ENCODE measurements at places on chromosomes 3 and 15. TPM values are rescaled to one million over a fixed set of nuclear protein-coding genes. Genes with fewer than 3 reads are reported as not detected.

- DNase-seq = peak; percentile 80
These were observed 22.5 kb downstream of the ANXA2 start for GRCh38 chr15:60375306-60375705.

GRCh38 chr15:25711164-25711563 lies 152.0 kb downstream of the ATP10A start:
- no peak for DNase-seq

GRCh38 chr15:31525988-31526665 lies 199.5 kb downstream of the KLF13 start:
- no peak for DNase-seq

Gene ADGRG7
- polyA plus RNA-seq = not detected

DNA sequence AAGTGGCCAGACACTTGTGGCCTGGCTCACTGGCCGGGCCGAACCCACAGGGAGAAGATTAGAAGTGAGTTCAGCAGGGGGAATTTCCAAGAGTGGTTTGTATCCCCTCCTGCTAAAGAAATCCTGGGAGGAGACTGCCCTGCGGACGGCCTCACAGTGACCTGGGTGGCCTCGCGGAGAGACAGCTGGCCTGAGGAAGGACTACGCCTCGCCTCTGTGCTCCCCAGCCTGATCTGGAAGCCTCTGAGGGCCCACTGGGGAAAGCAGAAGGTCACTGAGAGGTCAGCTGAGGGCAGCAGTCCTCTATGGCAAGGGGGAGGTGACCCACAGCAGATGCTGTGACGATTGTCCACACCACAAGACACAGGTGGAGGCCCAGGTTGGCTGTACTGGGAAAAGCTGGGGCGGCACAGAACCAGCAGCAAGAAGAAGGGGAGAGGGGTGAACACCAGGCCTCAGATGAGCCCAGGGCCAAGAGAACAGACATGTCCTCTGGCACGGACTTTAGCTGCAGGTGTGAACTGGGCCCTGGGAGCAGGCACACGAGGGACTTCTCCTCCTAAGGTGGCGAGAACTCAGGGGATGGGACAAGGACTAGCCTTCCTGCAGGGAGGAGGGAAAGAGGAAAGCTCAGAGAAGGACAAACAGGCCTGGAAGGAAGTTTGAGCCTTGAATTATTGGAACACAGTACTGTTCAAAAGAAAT lies 37.2 kb upstream of the DLG1 start:
- DNase-seq = no peak

Gene P2RY12
- 3.1 TPM for polyA plus RNA-seq

Gene ADIPOQ
- polyA plus RNA-seq = not detected

GRCh38 chr15:38698254-38698653 lies 133.6 kb upstream of the RASGRP1 start:
- no peak for DNase-seq

GRCh38 chr15:67118808-67119207 lies 53.4 kb downstream of the SMAD3 start:
- no peak for DNase-seq

GRCh38 chr3:16550305-16550675 lies 36.8 kb upstream of the RFTN1 start:
- DNase-seq = no peak

GRCh38 chr15:31169558-31169957 lies 68.0 kb upstream of the TRPM1 start:
- no peak for DNase-seq

Gene TIMP4
- 9.1 TPM for polyA plus RNA-seq

DNA sequence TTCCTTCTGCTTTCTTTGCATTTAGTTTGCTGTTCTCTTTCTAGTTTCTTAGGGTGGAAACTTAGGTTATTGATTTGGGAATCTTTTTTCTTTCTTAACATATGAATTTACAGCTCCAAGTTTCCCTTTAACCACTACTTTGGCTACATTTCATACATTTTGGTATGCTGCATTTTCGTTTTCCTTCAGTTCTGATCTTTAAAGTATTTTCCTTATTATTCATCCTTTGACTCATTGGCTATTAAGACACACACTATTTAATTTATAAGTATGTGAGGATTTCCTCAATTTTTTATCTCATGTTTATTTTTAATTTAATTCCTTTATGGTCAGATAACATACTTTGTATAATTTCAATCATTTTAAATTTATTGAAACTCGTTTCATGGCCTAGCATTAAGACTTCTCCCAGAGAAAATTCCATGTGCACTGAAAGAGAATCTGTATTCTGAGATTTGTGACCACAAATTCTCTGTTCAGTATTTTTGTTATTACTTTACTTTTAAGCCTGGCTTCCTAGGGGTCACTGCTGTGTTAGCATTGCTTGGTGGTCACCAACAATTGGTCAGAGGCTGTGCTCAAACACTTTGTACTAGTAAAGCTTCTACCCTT lies 87.7 kb downstream of the CFAP20DC start:
- DNase-seq = no peak

DNA sequence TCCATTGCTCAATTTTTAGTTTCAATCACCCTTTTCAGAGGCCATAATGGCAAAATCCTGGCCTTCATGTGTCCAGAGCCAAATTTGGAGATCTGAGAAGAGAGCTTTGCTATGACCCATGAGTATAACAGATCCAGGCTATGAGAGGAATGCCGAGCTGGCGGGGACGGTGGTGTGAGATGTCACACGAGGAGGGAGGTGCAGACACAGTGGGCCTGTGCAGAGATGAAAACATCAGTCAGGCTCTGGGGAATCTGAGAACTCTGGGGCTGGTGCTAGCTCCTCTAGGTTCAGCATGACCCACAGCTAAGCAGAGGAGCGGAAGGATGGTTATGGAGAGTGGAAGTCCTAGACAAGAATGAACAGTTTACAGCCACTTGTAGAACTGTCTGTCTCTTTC lies 398.3 kb upstream of the ATP10A start:
- no peak for DNase-seq

- no peak for DNase-seq
These were observed 39.5 kb upstream of the ZBTB20 start for GRCh38 chr3:115186351-115187148.

DNA sequence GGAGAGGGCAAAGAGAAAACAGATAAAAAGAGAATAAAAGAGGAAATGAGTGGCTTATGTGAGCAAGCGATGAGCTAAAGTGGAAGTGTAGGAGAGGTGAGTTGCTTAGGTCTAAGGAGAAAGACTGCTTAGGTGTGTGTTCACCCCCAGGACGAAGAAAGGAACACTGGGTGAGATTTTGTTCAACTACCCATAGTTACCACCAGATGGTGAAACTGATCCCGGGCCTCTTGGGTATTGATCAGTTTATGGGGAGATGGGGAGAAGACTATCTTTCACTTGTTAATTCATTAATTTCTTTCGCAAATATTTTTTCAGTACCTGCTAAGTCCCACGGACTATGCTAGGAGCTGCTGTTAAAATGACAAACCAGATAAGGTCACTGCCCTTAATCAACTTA lies 33.9 kb downstream of the GAP43 start:
- no peak for DNase-seq

- no peak for DNase-seq
These were observed 110.4 kb upstream of the CTNNB1 start for GRCh38 chr3:41088882-41089281.

DNA sequence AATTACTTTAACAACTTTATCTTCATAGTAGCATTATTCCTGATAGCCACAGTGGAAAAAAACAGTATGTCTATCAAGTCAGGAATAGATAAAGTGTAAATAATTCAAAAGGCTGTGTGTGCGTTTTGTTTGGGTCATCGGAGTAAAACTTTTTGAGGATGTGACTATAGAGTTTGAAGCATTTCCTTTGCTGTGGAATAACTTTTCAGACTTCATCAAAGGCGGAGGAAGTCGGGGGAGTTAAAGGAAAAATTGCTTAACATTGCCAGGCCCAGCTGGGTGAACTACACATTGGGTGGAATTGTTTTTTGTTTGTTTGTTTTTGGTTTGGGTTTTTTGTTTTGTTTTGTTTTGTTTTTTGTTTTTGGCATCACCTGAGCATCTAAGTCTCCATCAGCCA lies 70.4 kb upstream of the CRTC3 start:
- no peak for DNase-seq

Gene SLC28A2
- not detected for polyA plus RNA-seq

GRCh38 chr3:31882431-31882830 lies 98.6 kb downstream of the OSBPL10 start:
- no peak for DNase-seq

DNA sequence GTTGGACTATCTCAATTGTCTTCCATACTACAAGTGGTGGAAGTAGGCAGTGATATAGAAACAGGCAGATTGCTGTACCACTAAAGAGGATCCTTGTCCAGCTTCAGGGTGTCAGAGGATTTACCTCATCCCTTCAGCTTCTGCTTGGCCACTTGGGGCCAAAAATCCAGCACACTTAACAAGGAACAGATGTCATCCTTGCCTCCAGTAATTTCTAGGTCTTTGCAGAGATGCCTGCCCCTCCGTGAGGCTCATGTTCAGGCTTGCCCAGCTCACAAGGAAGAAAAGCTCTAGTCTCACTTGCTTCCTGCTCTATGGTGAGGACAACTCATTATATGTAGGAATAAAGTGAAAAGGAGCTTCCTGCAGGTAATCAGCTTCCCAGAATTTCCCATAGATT lies 510.3 kb downstream of the EPHA3 start:
- no peak for DNase-seq

Gene MCTP2
- polyA plus RNA-seq = 1.5 TPM

Gene TRIM42
- polyA plus RNA-seq = not detected

GRCh38 chr15:95131131-95131556 lies 899.8 kb downstream of the MCTP2 start:
- DNase-seq = no peak

Gene TLR9
- 0.19 TPM for polyA plus RNA-seq

DNA sequence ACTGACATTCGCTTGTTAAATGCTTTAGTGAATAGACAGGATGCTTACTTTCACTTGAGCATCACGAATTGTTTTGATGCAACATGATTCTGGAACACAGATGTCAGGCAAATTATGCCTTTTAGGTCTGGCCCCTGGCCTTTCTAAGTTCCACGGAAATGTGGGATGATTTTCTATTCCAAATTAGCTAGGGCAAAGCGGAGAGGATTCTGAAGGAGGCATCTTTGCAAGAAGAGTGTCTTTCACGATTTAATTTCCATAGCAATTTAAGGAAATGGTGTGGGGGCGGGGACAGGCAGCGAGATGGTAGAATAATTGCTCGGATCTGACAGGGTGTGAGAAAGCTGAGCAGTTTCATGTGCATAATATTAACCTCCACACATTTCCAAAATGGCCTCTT lies 238.5 kb upstream of the KCNMB2 start:
- no peak for DNase-seq

DNA sequence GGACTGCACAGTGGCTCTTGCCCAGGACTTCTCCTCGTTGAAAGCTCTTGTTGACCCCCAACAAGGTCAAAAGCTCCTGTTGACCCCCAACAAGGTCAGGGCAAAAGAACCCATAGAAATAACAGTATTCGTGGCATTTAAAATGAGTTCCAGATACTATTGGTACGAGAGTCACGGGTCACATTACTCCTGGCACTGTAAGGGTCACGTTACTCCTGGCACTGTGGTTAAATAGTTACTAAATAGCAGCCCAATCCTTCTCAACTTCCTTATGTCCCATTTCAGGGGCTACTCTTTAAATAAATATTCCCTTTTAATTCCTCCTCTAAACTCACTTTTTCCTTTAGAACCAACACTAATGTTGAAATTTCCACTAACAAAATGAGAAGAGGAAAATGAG lies 18.2 kb upstream of the ADCY5 start:
- no peak for DNase-seq

- no peak for DNase-seq
These were observed 120.9 kb downstream of the LIPC start for GRCh38 chr15:58552505-58553364.

DNA sequence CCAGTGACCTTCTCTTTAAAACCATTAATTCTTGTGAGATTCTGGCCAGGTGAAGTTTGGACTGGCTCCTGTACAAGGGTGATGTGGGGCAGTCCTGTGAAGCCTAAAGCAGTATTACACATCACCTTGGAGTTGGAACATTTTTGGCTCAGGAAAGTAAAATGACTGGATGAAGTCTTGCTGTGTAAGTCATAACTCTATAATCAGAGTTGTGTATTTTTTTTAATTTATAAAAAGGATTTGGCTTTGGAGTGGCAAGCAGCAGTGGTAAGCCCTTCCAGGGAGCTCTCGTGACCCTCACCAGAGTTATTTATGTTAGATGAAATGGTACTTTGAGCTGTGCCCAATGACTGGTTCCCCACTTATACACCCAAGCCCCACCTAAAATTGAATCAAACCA lies 331.2 kb upstream of the DCBLD2 start:
- no peak for DNase-seq

GRCh38 chr15:84914351-84914750 lies 29.9 kb downstream of the SLC28A1 start:
- DNase-seq = no peak

GRCh38 chr3:169790687-169791429 lies 17.7 kb downstream of the MYNN start:
- DNase-seq = no peak

DNA sequence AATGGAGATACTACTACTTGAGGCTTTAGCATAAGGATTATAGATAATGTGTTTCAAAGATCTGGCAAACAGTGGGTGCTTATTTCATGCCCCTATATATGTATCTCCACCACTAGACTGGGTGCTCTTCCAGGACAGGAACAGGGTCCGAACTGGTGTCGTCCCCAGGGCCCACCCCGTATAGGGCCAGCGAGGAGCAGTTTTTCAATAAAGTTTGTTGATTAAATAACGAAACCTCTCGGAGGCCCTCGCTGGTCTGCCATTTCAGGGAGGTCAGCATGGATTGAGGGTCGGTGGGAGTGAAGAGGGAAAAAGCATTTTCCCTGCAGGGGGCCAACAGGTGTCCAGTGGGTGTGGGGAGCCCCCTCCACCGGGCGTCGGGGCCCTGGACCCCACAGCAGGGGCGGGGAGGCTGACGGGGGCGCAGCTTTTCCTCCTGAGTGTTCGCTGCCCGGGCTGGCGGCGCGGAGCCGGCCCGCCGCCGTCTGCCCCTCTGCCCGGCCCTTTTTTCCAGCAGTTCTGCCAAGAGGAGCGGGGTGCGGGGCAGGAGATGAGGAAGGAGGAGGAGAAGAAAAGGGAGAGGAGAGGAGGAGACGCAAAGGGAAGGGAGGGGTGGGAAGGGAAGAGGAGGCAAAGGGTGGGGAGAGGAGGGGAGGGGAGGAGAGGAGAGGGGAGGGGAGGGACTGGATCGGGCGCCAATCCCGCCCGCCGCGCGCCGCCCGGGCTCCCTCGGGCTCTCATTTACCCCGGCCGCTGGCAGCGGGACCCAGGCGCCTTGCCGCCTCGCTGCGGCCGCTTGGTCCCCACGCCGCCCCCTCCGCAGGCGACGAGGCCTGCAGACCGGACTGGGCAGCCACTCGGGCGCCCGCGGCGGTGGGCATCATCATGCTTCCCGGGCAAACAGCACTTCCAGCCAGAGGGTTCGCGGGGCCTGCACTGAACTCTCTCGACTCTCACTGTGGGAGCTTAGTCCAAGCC lies 66.3 kb downstream of the ISG20 start:
- DNase-seq = peak; percentile 66

- DNase-seq = no peak
These were observed 121.5 kb downstream of the IGF1R start for GRCh38 chr15:98769867-98770266.
